ENCODE measurements at places on chromosomes 11 and 22.

DNA sequence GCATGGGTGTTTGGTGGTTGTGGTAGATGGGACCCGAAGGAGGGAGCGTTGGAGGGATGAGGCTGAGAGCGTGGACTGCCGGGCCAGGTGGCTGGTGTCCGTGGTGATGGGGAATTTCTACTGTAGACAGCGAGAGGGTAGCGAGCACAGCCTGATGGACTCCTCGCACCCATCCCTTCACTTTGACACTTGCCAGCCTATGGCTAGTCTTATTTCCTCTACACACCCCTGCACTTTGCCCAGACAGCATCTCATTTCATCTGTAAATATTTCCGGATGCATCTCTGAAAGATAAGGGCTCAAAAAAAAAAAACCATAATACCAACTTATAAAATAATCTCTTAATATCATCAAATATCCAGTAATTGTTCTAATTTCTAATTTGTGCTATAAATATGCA lies 5.8 kb downstream of the OMP start:
- DNase-seq, result no peak

DNA sequence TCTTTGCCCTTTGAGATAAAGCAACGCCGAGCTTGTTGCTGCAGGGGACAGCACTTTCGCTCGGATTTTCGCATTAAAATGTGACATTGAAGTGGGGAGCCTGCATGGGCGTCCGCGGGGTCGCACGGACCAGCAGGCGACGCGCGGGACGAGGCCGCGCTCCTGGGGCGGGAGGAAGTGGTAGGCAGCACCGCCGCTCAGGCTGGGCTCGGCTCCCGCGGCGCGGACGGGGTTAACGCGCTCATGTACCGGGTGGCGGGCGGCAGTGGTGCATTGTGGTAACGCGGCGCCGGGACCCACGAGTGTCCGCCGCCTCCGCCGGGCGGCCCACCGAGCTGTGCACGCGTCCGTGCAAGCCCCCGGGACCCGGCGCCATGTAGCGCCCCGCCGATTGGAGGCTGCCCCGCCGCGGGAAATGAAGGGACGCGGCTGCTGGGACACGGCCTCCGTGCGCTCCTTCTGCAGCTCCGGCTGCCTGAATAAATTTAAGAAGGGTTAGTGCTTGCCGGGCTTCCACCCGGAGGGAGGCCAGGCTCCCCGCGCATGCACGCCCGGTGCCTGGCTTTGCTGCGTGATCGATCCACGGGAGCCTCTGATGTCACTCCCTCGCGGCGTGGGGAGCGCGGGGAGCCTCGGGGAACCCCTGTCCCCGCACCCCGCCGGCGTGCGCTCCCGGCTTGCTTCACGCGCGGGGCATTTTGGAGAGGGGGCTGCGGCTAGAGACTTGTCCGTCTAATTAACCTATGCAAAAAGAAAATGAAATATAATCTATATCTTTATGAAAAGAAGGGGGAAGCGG lies 127.7 kb downstream of the OSBP2 start:
- DNase-seq, result no peak

DNA sequence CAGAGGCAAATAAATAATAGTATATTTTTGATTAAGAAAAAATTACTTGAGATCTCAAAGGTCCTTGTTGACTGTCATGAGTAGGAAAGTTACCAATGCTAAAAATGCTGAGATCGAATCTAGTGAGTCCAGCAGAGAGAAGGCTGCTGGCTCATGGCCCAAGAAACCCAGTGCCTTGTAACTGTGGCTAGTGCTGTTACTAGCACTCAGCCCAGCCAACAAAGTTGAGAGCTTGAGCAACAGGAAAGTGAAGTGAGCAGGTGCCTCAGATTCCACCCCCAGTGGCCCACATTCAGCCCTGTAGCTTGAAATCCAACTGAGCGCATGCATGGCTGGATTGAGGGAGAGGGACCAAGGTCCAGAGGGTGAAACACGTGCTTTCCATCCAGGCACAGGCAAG lies 398.2 kb downstream of the SHANK2 start:
- no peak for DNase-seq

DNA sequence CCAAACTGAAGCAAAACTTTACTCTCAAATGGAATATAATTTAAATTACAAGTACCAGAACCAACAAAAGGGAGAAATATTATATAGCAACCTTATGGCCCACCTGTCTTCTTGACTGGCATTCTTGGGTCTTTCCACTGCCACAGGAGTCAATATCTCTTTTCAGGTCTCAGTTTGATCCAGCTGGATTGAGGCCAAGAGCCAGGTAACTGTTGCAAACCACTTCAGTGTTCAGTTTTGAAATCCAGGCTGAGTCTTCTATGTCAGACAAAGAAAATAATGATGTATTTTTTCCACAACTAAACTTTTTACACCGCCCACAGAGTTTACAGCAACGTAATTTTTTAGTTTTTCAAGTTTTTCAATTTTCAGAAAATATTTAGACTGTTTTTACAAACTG lies 648 bp downstream of the DLG2 start:
- no peak for DNase-seq

- DNase-seq, result no peak
Measured at GRCh38 chr11:68143310-68143689, 22.1 kb upstream of the CHKA start.

GRCh38 chr22:25729016-25729995 lies 12.7 kb upstream of the MYO18B start:
- no peak for DNase-seq

DNA sequence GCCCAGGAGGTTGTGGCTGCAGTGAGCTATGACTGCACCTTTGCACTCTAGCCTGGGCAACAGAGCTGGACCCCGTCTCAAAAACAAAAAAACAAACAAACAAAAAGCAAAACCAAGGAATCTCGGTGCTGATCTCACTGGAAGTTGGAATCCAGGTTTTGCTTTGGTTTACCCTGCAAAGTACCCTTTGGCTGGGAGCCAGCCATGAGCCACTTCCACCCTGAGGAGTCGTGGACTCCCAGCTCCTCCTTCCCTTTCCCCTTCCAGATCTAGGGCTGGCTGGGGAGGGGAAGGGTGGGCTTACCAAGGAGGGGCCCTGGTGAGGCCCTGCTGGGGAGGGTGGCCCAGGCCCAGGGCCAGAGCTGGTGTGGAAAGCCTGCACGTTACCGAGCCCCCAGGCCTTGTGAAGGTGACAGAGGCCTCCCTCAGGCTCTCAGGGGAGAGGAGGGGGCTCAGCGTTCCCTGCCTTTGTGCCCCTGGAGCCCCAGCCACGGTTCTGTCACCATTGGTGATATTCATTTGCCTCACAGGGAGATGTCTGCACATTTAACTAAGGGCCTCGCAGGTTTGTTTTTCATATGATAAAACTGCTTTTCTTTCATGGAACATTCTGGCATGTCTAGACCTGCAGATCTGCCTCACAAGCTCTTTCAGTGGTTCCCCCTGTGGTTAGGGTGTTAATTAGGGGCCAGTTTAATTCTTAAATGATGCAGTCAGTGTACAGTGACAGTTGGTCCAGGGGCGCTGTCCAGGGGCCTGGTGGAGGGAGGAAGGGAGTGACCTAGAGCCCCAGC lies 29.0 kb downstream of the FBLN1 start:
- no peak for DNase-seq

GRCh38 chr22:22720724-22721261 lies 76.4 kb downstream of the GGTLC2 start:
- no peak for DNase-seq

- no peak for DNase-seq
Measured at GRCh38 chr11:102226702-102227490, 90.4 kb upstream of the BIRC3 start.

DNA sequence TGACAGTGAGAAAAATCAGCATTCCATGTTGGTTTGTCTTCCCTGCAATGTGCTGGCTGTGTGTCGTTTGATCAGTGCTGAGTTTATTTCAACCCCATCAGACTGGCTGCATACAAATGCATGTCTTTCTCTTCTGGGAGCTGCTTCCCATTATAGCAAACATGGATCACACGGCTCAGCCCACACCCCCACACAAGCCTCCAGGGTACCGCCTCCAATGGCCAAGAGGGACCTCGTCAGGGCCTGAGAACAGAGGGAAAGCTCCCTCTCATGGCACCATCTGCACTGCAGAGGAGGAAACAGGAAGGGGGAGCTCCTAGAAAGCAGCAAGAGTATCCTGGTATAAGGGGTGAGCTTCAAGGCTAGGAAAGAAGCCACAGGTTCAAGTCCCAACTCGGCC lies 214.2 kb downstream of the LARGE1 start:
- DNase-seq, result no peak

GRCh38 chr22:36757668-36758211 lies 18.2 kb downstream of the IFT27 start:
- peak; percentile 85 for DNase-seq

- no peak for DNase-seq
Measured at GRCh38 chr11:12772324-12772723, 98.1 kb downstream of the TEAD1 start.

DNA sequence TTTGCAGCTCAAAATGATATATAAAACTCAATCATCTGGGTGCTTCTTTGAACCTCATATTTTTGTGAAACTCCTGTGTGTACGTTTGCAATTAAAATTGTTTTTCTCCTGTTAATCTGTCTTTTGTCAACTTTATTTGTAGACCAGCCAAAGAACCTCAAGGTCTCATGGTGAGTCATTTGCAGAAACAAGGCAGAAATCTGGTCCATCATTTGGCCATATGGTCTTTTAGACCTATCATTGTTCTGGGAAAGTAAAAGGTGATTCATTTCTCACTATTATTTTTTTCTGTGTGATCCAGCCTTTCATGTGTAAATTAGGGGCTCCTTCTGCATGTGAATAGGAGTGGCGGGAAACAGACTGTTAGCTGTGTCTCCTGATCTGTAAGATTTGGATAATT lies 399.1 kb upstream of the DDI1 start:
- DNase-seq, result no peak

DNA sequence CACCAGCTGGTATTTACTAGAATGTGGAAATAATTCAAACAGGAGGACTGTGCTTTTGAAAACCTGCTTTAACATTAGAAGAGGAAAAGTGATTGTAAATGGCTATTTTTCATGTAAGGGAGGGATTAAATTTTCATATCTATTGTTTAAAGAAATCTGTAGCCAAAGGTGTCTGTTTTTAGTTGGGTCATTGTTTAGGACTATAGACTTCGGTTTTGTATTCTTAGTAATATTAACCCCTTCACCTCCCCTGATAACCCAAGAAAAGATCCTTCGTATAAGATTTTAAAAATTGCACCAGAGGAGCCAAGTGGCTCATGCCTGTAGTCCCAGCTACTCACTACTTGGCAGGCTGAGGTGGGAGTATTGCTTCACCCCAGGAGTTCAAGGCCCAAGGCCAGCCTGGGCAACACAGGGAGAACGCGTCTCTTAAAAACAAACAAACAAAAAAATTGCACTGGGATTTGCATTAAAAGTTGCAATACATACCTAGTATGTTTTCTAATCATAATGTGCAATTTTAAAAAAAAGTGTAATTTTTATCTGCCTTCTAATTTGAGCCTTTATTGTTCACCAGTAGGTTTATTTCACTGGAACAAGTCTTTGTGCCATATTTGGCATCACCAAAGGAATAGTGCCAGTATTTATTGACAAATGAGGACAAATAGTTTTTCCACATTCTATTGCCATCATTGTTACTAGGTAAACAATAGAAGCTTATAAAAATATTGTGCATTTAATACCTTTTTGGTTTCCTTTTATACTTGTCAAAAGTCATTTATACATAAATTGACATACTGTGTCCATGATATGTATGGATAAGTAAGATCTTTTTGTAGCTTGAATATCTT lies 34.3 kb downstream of the MTMR3 start:
- DNase-seq, result no peak

GRCh38 chr11:34174412-34175041 lies 69.1 kb downstream of the NAT10 start:
- DNase-seq, result peak; percentile 88

- DNase-seq, result no peak
Measured at GRCh38 chr22:35467681-35468434, 67.9 kb downstream of the MCM5 start.

- no peak for DNase-seq
Measured at GRCh38 chr11:61609000-61609979, 28.4 kb upstream of the SYT7 start.

GRCh38 chr22:27278946-27279345 lies 522.6 kb downstream of the MN1 start:
- no peak for DNase-seq

DNA sequence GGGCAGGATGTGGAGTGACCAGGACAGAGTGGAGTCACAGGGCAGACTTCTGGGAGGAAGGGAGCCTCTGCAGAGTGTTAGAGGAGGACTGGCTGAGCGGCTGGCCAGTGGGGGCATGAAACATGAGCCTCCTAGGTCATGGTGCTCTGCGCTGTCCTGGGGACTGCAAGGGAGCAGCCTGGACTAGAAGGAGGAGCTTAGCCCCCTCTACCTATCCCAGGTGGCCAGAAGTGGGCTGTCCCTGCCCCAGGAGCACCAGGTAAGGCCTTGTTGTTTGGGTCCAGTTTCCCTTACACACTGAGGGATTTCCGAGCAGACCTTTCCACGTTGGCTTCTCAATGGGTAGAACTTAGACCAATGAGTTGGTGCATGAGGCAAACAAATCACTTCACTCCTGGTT lies 7.4 kb downstream of the PKNOX2 start:
- DNase-seq, result no peak

GRCh38 chr22:38314933-38315822 lies 2.1 kb downstream of the CSNK1E start:
- no peak for DNase-seq

GRCh38 chr11:72216638-72217037 lies at the start of gene FOLR2:
Gene FOLR2 (plus strand): TSS chr11:72216794. CDS start chr11:72218585, 1,791 bp downstream.
- no peak for DNase-seq

- no peak for DNase-seq
Measured at GRCh38 chr11:126573325-126573978, 218.0 kb downstream of the ST3GAL4 start.

DNA sequence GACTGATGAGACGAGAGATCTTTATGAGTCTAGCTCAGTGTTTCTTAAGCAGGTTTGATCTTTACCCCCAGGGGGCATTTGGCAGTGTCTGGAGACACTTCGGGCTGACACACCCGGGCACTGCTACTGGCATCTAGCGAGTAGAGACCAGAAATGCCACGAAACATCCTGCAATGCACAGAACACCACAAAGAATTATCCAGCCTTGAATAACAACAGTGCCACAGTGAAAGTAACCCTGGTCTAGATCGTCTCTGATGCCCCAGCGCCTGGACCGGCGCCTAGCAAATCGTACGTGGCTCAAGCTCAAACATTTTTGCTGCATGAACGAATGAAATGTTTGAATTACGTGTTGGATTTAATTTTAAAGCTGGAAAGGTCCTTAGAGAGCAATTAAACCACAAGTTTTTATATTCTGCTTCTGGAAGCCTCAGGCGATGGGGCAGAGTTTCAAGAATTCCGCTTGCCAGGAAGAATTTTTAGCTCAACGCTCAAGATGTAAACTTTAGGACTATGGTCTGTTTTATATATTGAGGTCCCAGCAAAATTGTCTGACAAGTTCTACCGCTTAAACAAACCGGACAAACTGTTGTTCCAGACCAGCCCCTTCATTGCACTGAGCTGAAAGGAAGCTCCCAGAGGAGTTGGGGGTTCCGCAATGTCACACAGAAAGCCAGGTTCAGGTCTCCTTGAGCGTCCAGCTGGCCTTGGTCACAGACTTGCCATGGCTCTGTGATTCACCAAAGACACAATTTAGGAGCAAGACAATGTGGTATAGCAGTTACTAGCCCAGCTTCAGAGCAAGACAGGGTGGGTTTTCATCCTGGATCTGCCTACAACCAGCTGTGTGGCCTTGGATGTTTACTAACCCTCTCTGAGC lies 44.2 kb upstream of the SMTN start:
- no peak for DNase-seq

GRCh38 chr11:3037040-3037944 lies 19.9 kb downstream of the CARS1 start:
- DNase-seq, result peak; percentile 58

GRCh38 chr22:43529934-43530333 lies 118.1 kb downstream of the MPPED1 start:
- DNase-seq, result no peak

Measured in activated CD8-positive, alpha-beta T cell treated with anti-CD3 and anti-CD28 coated beads, Interleukin-2, amount 10 ng/mL, durations not matched to agents 7 days and 5 days (primary cell).